Camera-type eye (tissue), 1 donor: ENCODE measurements at places on chromosomes 3 and 15. TPM values are rescaled to one million over a fixed set of nuclear protein-coding genes. Genes with fewer than 3 reads are reported as not detected.

CADPS gene
- 418 TPM for total RNA-seq

ZPLD1 gene
- 1.9 TPM for total RNA-seq

CAV3 gene
- total RNA-seq, result 8.4 TPM

ALPK3 gene
- total RNA-seq, result 11.1 TPM

EXD1 gene
- total RNA-seq, result not detected

C3orf85 gene
- not detected for total RNA-seq

ZKSCAN7 gene
- total RNA-seq, result 29.9 TPM

IGSF11 gene
- total RNA-seq, result 51.5 TPM

DAPK2 gene
- total RNA-seq, result 6.5 TPM

KCTD6 gene
- 62.4 TPM for total RNA-seq

PAQR5 gene
- total RNA-seq, result 3.1 TPM

ABHD14A gene
- 35.5 TPM for total RNA-seq

WDR93 gene
- 0.66 TPM for total RNA-seq

STRIT1 gene
- total RNA-seq, result not detected

SLC15A2 gene
- 28.6 TPM for total RNA-seq

KLHL25 gene
- total RNA-seq, result 20.9 TPM

GOLGA6A gene
- total RNA-seq, result 0.49 TPM

LTK gene
- 2.3 TPM for total RNA-seq
